ENCODE measurements at places on chromosomes 11 and 22.
A peak's percentile ranks its signal among the peaks of the same experiment; 100 is the strongest.

GRCh38 chr11:118441770-118442275, 5.5 kb downstream of the KMT2A start:
- DNase-seq: no peak

DNA sequence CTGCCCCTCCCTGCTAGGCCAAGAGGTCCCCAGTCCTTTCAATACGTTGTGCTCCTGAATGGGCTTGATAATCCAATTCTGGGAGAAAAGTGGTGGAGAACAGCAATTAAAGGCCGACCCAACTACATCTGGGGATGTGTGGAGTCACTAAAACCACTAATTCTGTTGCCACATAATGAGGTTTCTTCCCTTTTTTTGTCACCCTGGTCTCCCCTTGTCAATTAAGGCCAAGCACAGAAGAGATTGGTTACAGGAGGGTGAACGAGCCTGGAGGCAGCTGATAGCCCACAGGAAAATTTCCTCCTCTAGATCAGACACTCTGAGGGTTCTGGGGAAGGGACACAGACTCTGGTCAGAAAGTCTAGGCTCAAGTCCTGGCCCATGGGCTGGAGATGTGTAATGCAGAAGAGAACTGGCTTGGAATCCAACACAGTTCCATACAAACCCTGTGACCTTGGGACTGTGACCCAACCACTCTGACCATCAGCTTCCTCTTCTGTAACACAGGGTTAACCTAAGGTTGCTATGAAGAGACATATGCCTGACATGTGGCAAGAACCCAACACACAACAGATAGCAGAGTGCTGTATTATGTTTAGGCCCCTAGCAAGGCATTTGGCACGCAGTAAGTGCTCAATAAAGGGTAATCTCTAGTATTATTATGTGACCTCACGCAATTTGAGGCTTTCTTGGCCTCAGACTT, 146.4 kb downstream of the CHST1 start:
- no peak for DNase-seq

GRCh38 chr11:20090654-20091374, 69.5 kb downstream of the DBX1 start:
- DNase-seq: no peak

DNA sequence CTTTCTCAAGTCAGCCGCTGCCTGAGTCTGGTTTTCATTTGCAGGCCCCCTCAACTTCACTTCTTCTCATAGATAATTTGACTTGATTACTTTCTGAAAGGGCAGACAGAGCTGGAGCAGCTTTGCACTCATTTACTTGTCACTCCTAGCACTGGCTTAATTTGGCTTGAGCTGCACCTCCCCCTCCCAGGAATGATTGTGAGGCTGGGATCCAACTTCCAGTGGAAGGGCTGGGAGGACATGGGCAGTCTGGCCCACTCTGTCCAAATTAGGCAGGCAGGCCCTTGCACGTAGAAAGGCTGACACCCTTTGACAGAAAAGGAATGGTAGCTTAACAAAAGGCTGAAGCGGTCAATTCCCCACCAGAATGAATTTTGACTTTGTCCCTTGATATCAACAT, 453.9 kb downstream of the ETS1 start:
- no peak for DNase-seq

GRCh38 chr11:114080219-114080618, 20.7 kb downstream of the ZBTB16 start:
- DNase-seq: peak; percentile 87

DNA sequence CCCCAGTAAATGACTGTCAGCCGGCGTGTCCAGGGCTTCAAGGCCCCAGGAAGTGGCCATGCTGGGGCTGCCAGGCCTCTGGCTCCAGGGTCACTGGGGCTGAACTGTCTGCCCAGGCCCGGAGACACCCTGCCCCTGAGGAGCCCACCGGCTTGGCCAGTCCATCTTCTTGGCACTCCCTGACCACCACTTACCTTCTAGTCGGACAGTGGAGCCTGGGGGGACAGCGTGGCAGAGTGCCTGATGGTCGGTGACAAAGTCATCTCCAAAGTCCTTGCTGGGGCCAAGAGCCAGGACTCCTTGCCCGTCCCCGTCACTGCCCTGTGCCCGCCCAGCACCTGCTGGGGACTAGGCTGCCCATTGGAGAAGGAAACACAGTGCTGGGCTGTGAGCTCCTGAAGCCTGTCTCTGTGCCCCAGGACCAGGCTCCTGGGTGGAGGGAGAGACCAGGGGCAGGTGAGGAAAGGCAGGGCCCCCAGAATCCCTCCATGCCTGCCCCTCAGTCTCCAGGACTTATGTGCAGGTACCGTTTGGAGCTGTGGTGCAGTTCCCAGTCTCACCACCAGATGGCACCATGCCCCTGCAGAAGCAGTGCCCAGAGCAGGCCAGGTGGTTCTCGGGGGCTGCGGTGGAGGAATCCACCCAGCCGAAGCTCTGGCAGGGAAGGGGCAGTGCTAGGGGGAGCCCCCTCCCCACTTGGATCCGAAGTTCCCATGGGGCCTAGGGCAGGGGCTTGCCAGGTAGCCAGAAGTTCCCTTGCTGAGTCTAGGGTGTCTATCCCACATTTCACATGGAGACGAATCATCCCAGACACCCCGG, 6.0 kb upstream of the CCDC188 start:
- DNase-seq: peak; percentile 65

- DNase-seq: no peak
These were observed 406.0 kb downstream of the TMEM135 start for GRCh38 chr11:87443707-87444106.

- DNase-seq: no peak
These were observed 11.7 kb downstream of the MRTFA start for GRCh38 chr22:40624770-40625169.
